ENCODE measurements at places on chromosomes 11 and 22.

DNA sequence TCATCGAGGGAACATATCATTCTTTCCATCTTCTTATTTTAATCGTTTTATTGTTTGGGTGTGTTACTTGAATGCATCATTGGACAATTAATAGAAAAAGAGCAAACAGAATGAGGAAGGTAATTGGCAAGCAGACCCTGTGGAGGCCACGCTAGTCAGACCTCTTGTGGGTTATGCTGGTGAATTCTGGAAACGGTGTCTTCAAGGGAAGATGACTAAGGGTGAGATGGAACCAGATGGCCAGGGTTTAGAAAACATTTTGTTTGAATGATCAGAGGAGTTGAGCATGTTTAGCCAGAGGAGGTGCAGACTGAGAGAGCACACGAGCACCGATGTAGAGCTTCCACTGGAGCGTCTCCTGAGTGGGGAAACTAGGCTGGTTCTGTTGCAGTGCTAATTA is 8.5 kb downstream of the ST14 start:
- DNase-seq: no peak

- DNase-seq: no peak
These were observed 686.9 kb downstream of the FAM181B start for GRCh38 chr11:82046778-82047177.

DNA sequence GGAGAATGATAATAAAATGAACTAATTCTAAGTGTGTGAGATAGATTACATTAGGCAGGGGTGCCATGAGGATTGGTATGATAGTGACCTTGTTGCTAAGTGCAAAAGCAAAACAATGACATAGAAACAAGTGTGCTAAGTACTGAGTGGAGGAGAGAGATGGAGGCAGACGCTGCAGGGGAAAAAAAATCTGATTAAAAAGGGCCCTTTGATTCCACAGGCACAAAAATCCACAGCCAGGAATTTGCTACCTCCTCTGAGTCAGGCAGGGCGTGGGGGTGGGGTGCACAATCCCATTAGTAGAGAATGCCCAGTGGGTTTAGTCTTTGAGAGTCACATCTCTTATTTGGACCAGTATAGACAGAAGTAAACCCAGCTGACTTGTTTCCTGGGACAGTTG is at the start of gene CNTF:
Gene CNTF (plus strand): TSS at position 322 of the 400 bp plus-strand sequence. CDS start 88 bp downstream, outside the sequence.
- DNase-seq: no peak

DNA sequence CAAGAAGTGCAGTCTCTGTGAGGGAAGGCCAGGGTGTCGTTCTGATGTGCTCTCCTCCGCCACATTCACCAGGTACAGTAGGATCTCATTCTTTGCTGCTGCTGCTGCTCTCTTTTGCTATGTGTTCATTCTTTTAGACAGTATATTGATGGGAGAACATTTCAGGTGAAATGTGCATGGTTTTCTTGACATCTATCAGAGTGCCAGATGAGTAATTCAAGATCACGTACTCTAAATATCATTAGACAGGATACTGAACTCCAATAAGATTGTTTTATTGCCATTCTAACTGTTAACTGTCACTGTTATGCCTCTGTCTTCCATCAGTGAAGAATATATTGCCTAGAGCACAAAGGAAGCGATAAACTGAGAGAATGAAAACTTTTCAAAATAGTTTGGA is 771.0 kb upstream of the ARHGAP42 start:
- DNase-seq: no peak

GRCh38 chr11:9176550-9176949 is 85.2 kb upstream of the SCUBE2 start:
- DNase-seq: no peak

- no peak for DNase-seq
These were observed 262.2 kb upstream of the UBASH3B start for GRCh38 chr11:122393209-122393860.

GRCh38 chr22:39631381-39632286 is 61.1 kb downstream of the CACNA1I start:
- DNase-seq: no peak

GRCh38 chr11:108576523-108576922 is 17.0 kb downstream of the EXPH5 start:
- DNase-seq: no peak

DNA sequence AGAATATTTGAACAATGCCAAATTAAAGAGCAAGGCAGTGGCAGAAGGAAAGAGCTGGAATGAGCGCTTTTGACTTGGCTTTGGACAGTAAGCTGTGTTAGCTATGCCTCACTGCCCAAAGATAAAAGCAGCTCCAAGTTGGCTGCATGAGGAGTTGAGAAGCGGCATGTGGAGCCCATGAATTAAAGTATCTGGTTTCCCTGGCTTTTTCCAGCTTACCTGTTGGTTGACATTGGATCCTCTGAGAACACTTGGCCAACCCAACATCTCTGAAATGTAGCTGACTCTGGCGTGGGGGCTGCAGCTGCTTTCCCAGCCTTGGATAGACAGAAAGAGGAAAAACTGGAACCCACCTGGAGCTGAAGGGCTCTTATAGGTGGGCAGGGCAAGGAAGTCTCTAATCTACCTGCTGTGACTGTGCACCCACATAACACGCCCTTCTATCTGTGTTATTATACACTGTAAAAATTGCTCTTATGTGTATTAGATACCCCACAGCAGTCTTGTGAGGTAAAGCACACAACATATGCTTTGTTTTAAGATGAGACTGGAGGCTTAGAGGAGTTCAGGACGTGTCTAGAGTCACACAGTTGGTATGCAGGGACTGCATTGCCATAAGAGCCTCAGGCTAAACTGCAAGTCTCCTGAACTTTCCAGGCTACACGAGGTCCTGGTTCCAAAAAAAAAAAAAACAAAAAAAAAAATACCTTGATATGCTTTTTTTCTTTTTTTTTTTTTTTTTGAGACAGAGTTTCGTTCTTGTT is 5.8 kb downstream of the UBASH3B start:
- DNase-seq: no peak

DNA sequence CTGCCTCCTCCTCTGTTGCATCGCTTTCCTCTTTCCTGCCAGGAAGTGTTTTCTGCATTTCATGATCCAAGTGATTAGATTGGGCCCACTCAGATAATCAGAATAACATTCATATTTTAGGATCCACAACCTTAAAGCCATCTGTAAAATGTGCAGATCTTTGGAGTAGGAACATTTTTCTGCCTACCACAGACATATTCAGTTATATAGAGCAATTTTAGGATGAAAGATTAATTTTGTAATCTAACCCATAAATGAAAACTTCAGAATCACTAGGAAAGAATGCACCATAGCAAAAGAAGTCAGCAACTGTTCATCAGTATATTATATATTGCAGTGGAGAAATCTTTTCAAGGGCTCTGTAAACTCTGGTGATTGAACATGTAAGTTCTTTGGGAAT is 659.9 kb upstream of the LUZP2 start:
- DNase-seq: no peak

- DNase-seq: no peak
These were observed 12.0 kb upstream of the WEE1 start for GRCh38 chr11:9561279-9561982.

DNA sequence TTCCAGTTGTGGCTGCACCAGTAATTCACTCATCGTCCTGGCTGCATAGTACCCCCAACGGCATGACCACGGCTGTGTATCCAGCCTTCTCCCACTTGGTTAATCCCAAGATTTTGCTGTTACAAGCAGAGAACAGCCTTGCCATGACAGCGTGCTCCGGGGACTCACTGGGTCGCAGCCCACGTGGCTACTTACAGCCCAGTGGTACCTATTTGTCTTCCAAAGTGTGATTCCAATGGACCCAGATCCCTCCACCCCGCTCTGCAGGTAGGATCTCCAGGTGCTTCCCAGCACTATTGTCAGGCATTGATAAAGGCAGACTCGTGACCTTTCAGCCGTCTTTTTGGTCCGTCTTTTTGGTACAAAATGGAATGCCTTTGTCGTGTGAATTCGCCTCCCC is 119.0 kb upstream of the FGF3 start:
- DNase-seq: no peak

DNA sequence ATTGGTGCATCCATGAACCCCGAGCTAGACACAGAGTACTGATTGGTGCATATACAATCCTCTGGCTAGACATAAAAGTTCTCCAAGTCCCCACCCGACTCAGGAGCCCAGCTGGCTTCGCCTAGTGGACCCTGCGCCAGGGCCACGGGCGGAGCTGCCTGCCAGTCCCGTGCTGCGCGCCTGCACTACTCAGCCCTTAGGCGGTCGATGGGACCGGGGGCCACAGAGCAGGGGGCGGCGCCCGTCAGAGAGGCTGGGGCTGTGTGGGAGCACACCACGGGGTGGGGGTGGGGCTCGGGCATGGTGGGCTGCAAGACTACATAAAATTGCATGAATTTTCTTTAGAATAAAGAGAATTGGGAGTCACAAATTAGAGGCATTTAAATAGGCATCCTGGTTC is 248.6 kb downstream of the TMEM135 start:
- DNase-seq: no peak

DNA sequence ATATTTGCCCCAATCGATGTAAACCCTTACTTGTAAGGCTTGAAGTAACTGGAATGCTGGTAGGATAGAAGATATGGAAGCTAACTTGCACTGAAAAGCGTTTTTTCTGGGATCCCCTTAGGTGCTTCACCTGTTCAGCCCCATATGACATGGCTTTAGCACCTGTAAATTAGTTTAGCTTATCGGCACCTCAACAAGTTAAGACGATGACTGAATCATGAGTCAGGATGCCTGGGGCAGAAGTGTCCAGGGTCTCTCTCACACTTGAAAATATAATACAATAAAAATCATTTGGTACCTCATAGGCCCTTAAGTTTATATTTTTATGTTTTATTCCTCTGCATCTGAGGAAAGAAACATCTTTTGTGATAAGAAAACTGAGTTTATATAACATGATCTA is 409.2 kb upstream of the LRRC4C start:
- no peak for DNase-seq

DNA sequence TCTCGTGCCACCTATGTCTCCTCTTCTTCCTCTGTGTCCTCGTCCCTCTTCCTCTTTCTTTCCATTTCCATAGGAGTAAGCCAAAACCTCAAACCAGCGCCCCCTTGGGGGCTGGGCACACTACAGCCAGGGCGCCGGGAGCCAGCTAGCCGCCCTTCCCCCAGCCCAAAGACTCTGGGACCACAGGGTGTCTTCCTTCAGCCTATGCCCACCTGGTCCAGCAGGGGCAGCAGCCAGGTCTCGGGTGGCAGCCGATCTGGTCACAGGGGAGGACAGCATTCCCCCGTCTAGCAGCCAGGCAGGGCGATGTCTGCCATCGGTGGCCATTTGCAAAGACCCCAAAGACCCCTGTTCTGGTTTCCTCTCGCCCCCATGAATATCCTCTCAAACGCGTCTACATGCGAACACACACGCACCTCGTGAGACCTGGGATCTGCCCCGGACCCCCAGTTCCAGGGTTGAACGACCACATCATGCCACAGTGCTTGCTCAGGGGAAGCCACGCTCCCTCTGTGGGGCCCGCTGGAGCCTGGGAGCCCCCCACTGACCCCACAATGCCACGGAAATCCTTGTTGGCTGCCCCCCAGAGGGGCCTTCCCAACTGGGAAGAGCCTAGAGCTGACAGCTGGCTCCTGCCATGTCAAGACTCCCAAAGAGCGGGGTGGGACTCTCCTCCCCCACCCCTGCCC is 546.0 kb upstream of the CCDC179 start:
- DNase-seq: no peak

- DNase-seq: no peak
These were observed 49.8 kb upstream of the FDX1 start for GRCh38 chr11:110379936-110380335.

- no peak for DNase-seq
These were observed 2.3 kb downstream of the CASTOR1 start for GRCh38 chr22:30286813-30287647.

- DNase-seq: no peak
These were observed 3.5 kb downstream of the TRIM66 start for GRCh38 chr11:8679006-8679405.

GRCh38 chr11:84012171-84012826 is 726.1 kb upstream of the CCDC90B start:
- DNase-seq: no peak

DNA sequence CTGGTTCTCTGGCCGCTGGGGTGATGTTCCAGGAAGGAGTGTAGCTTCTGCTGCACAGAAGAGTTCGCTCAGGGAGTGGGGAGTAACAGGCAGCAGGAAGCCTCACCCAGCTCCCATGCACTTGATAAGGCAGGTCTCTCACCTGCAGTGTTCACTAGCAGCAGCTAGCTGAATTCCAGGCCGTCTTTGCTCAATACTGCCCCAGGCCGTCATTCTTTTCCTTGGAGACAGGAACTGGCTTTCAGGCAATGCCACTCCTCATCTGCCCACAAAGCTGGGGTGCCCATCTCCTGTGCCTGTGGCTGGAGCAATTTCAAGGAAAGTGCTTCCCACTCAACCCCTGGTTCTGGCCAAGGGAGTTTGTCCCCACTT is 66.1 kb downstream of the ARHGAP42 start:
- no peak for DNase-seq

- no peak for DNase-seq
These were observed 97.6 kb downstream of the FAT3 start for GRCh38 chr11:92322225-92322624.

DNA sequence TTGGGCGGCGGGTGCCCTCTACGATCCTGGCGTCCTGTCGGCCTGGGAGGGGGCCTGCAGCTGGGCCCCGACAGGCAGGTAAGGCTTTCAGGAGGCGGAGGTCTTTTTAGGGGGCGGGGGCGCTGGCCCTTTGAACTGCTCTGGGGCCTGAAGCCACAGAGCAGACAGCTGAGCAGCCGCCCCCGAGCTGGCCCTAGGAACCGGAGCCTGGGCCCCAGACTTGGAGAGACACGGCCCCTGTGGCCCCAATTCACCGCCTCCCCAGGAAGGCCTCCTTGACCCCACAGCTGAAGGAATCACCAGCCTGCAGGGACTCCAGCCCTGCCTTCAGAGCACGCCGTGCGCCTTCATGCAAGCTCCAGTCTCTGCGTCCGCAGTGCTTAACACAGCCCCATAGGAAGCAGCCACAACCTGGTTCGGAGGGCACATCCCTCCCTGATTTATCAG is 618 bp upstream of the CERK start:
- DNase-seq: no peak

- no peak for DNase-seq
These were observed 101.3 kb upstream of the FGF3 start for GRCh38 chr11:69920345-69921127.

DNA sequence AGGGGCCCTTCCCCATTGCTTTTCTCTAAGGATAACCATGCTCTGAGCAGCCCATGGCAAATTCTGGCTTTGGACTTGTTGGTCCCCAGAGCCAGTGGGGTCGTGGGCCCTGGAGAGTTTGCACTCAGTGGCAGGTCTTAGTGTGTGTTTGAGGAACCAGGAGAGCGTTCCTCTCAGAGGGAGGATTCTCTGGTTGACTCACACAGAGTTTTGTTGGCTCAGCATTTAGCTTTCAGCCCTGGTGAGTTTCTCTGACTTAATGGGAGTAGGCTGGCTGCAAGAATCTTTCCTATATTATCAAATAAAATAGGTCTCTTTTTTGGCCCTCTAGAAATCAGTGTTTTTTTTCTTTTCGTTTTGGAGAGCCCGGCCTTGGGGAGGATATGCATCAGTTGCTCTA is 20.9 kb downstream of the ST14 start:
- no peak for DNase-seq

- no peak for DNase-seq
These were observed 28.5 kb upstream of the CSNK2A3 start for GRCh38 chr11:11381471-11382105.
